ENCODE measurements at places on chromosomes 5 and 9.

DNA sequence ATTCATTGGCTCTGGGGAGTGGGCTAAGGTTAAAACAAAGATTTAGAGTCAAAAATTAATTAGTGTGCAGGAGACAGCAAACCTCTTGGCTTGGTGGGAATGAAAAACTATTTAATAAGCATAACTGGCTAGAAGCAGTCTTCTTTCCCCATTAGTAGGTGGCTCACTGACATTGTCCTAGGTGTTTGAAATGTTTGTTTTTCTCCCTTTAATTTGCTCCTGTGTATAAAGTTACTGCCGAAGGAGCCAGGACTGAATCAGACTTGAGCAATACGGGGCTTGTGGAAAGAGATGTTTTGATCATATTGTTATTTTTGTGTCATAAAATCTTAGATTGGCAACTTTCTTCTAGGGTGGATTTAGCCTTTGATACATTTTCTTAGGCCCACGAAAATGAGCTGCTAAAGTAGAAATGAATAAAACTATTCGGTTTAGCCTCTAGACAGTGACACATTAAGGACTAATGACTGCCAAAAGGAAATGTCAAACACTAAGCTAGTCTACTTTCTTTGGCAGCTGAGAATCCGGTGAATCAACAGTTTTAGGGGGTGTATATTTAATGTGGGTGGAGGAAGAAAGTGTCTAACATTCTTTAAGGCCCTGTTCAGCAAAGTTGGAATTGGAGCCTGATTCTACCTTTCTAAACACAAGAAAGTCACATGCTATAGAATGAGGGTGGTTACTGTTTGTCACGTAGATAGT lies 30.2 kb downstream of the LRRTM2 start:
- no peak for DNase-seq

- DNase-seq: no peak
Observed at GRCh38 chr9:91185193-91185886, 176.4 kb downstream of the AUH start.

DNA sequence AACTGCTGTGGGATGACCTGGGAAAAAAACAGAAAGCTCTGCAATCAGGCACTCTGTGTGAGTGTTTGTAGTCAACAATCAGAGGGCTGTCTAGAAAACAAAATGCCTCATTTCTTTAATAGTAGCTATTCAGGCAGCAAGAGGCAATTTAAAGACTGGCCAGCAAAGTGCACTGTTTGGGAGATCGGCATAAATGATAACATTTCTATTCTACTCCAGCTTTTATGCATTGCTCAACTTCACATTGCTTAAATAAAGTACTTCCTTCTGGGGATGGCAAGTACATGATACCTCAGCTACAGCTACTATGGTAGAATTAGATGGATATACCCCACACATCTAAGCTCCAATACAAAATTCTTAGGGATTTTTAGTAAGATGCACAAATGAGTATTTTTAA lies 193.1 kb downstream of the DCP2 start:
- DNase-seq: no peak

- no peak for DNase-seq
Observed at GRCh38 chr5:61613679-61614078, 281.6 kb downstream of the ZSWIM6 start.

DNA sequence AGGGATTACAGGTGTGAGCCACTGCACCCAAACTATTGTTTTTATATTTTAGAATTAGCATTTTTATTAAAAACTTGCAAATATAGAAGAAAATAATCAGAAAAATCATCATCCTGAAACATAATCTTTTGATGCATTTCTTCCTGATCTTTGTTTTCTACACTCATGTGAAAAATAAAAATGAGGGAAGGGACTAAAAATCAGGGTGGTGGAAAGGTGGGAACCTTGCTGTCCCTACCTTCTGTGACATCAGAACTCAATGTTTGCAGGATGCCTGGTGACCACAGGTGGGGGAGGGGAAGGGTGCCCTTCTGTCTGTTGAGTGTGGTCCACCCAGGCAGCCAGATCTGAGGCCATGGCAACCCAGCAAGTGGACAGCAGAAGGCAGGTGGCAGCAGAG lies at the start of gene SMIM23:
TSS of gene SMIM23 (plus strand) at position 301 of the 400 bp plus-strand sequence. CDS start at position 356, 55 bp downstream.
- no peak for DNase-seq

Data from brain pericyte (primary cell).